ENCODE measurements at places on chromosomes 3 and 15.

DNA sequence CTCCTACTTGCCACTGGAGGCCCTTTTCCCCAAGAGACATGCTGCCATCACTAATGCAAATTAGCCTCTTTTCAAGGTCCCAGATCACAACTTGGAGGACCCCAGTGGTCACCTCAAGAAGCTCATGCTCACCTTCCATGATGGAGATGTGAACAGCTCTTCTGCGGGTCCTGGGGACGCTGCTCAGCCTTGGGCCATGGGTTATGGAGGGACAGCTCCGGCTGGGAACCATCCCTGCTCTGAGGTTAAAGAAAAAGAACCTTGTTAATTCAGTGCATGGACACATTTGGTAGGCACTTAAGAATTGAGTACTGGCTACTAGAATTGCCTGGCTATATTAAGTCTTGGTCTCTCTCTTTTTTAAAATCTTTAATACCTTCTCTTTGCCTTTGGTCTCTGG, 56.8 kb downstream of the WDR76 start:
- DNase-seq, result no peak

DNA sequence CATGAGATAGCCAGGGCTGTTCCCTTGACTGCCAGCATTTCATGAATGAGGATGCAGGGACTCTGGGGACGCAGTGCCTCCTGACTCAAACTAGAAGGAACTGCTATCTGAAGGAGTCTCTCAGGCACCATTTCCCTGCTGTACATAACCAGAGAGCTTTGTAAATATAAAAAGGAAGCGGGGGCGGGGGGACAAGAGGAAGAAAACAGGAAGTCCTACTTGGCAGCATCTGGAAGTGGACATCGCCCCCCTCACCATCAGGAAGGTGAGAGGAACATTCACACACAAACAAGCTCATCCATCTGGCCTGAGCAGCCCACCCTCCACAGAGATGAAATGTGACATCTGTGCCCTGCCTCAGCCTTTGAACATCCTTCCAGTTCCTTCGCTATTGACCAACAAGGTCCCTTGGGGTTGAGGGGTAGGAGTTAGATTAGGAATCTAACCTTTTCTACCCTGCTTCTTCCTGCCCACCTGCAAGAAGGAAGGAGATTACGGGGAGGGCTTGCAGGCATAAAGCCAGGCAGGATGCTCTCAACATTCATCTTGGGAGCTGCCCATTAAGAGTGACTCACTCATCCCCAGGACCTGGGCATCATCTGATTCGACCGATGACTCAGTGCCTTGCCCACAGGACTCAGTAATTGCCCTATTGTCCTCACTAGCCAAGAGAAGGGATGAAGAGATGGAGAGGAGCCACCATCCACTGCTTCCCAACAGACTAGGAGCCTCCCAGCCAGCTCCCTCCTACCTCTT, 31.9 kb downstream of the SH3BP5 start:
- DNase-seq, result no peak

DNA sequence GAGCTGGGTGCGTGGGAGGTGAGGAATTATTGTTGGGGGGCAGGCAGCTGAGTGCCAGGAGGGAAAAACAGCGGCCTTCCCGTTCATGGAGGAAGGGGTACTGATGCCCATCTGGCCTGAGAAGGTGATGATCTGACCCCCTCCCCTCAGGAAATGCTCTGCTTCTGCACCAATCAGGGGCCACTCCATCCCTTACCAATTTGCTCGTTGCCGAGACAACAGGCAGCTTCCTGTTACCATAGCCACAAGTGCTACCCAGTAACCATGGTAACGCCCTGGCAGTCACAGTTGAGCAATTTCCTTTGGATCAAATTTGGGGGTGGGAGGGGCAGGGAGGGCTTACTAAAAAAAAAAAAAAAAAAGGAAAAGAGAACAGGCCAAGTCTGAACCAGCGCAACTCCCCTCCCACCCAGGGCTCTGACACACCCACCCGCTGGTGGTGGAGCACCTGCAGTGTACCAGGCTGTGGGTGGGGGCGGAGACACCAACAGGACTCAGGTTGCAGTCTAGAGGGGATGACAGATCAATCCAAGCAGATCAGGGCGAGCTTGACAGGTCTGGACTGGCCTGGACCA, 13.7 kb downstream of the CELF6 start:
- no peak for DNase-seq

- DNase-seq, result no peak
These were observed 134.4 kb upstream of the DAZL start for GRCh38 chr3:16739541-16740105.

- no peak for DNase-seq
These were observed 988.7 kb downstream of the NTRK3 start for GRCh38 chr15:87267798-87268197.

Measured in left renal cortex interstitium (tissue), 4 donors.